ENCODE measurements at places on chromosomes 2 and 18. TPM values are rescaled to one million over a fixed set of nuclear protein-coding genes. Genes with fewer than 3 reads are reported as not detected.

Gene ACTG2
- polyA plus RNA-seq: 0.80 TPM

Gene XDH
- polyA plus RNA-seq: 0.09 TPM

Gene CTIF
- 21.7 TPM for polyA plus RNA-seq

Gene CACNB4
- 11.8 TPM for polyA plus RNA-seq

Gene ITGAV
- polyA plus RNA-seq: 70.9 TPM

Gene DYNAP
- not detected for polyA plus RNA-seq

DNA sequence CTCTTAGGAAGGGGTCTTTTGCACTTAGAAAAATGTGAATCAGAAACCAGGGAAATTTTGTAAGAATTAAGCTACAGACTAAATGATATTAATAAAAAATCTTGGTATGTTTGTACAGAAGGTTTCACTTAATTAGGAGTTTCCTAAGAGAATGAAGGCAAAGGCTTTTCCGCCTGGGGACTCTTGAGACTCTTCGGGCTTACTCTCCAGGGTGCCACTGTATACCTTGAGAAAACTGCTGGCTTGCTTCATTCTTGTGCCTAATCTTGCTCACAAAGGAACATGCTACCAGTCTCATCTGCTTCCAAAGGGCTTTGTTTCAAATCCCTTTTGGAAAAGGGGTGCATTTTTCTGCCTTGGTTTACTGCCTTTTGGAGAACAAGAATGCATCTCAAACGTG is 49.5 kb downstream of the ACTR2 start:
- DNase-seq: no peak

GRCh38 chr2:165149439-165149838 is 54.4 kb downstream of the SCN3A start:
- no peak for DNase-seq

DNA sequence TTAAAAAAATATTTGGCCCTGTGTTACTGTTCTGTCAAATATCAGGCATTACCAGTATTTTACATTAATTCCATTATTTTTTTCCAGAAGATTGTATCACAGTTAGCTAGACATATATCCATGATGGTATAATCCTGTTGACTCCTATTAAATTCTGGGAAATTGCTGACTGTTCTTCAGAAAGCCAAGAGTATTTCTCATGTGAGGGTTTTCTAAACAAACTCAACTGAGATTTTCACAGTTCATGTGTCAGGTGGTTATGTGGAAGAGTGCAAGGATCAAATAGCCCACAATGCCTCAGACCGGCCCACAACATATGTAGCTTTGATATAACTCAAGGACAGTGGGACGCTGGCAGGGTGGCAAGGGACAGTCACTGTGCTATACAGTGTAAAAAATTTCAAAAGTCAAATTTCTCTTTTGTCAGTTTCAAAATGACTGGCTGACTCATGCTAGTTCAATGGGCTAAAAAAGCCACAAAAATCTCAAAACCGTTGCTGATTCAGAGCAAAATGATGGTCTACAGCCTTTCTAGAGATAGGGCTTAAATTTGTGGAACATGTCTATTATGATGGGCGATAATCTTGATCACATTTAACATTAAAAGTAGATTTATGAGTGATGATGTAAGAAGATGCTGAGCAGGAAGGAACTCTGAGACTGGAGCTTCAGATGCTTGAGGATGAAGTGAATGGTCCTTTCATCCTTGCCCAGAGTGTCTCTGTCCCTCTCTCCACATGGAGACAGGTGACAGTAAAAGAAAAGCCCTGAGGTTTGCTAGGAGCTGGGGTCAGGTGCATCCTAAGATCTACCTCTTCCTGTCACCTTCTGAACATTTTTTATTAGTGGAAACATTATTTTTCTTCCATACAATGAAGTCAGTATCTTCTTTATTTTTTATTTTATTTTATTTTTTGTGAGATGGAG is 175.8 kb upstream of the PIEZO2 start:
- no peak for DNase-seq

DNA sequence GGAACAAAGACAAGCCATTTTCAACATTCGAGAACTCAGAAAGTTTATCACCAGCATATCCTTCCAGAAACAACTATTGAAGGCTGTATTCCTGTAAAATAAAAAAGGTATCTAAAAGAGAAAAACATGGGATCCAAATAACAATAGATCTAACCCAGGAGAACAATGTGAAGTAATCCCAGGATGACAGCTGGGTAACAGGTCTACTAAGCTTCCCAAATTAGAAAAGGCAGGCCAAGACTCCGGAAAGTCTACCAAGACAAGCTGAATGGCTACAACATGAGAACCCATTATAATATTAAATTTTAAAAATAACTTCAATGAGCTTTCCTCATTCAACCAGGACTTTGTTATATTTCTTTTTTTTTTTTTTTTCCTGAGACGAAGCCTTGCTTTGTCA is 6.5 kb downstream of the PIAS2 start:
- no peak for DNase-seq

GRCh38 chr2:18232731-18233438 is 327.6 kb downstream of the RDH14 start:
- no peak for DNase-seq

DNA sequence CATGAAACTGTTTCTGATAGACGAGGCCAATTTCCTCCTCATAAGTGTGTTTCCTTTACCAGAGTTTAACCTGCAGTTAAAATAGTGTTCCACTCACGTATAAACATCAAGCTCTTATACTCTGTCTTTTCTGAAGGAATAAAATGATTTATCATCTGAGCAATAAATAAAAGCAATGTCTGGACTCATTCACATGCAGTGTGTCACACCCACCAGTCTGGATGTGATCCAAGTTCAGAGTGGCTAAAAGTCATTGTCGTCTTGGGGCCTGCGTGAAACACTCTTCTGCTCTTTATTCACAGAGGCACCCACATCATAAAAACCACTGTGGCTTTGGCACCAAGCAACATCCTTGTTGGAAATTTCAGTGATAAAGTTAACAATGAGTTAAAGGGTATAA is 19.5 kb upstream of the SLC9A4 start:
- no peak for DNase-seq

DNA sequence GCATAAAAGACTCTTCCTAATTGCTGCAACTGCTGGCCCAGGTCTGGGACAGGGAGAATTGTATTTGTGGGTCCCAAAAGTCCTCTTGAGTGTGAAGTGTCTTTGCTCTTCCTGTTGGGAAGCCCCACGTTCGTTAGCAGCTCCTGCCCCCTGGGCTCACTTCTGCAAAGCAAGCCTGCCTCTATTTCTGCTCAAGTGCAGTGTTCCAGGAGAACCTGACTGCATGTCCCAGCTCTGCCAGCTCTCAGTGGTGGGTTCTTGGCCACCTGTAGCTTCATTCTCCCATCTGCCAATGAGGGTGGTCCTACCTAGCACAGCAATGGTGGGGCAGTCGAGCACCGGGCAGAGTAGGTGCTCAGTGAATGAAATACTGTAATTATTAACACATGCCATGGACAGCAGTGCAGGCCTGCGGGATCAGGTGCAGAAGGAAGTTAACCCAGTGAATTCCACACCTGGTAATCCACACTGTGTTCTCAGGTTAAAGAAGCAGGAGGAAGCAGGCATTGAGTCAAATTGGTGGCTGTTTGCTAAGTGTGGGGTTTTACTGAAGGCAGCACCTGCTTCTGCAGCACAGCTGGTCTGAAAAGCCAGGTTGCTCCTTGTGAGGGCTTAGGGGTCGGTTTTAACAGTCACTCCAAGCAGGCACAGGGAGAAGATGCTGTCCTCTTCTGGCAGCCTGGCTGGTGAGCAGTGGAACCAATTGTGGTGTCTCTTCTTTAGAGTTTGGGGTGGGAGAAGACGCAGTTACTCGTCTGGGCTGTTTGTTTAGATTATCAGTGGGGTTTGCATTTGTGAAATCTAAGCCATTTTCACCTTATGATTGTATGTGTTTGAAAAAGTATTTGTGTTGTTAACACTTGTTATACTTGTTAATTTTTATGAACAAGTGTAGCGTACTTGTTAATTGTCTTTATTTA is 54.3 kb downstream of the DGKD start:
- DNase-seq: no peak

DNA sequence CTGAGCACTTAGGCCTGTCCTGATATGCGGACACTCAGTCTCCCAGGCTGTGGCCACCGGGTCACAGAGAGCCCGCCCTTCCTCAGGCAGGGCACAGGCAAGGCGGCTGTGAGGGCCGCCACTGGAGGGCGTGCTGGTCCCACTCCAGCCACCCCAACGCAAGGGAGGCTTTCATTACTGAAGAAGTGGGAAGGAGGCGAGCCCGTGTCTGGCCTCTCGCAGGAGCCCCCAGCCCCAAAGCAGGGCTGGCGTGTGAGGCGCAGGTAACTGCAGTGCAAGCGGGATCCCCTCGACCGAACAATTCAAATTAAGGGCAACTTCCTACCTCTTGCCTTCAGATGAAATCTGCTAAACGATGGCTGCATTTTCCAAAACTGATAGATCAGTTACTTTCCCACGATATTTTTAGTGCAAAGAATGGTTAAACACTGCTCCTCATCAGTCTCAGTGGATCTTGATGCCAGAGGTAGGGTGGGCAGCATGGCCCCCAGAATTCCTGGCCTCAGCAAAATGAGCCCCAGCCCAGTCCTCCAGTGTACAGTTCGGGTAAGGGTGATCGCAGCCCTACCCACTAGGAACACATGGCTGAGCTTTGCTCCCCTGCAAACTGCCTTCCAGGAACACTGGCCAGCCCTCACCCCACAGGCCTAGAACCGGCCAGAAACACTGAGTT is 97.2 kb downstream of the SEPTIN10 start:
- no peak for DNase-seq

DNA sequence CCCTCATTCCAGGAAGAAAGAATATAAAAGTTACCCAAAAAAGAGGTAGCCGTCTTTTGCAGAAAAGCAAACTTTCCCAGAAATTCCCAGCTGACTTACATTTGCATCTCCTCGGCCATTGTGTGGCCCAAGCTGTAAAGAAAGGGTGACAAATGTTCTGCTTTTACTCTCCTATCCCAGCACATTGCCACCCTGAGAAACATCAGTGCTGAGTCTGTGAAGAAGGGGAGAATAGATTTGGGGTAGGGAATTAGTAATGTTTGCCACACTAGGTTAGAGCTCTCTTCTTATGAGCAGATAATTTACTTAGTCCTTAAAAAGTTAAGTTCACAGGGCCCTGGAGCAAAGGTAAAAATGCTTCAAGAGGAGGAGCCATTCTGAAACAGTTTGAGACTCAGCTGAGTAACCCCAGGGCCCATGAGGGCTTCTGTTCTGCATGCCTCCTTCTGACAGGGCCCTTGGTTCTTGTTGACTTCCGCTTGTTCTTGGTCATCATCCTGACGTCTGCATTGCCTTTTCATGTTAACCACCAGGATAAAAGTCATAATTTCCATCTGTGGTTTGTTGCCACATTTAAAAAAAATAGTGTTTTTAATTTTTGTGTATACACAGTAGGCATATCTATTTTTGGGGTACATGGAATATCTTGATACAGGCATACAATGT is 550.7 kb downstream of the RNF144A start:
- no peak for DNase-seq

DNA sequence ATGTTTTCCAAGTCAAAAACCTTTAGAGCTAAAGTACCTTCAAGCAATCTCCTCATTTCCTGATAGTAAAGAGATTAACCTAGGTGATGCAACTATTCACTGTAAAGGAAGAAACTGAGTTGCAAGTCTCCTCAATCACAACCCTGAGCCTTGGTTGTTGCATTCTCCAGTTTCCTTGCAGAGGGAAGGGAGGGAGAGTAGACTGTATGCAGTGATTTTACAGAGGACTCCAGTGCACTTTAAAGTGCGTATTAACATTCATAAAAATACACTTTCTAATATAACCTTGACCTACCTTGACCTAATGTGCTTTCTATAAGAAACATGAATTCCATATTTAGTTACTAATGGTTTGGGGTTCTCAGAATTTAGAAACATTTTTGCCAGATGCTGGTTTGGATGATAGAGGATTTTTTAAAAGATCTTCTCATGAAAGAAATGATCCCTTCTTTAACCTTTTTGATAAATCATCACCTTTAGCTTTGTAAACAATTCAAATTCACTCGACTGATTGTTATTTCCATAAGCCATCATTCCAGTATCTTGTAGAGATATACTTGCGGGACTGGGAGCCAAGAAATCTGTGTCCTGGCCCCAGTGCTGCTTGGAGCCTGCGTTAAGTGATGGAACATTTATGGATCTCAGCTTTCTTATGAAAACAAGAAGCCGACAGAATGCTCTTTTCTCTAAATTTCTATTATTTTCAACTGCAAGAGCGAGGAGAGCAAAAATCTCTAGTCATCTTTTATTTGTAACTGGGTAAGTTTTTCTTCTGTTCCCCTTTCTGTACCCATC is 228.3 kb downstream of the ZNF521 start:
- DNase-seq: no peak

DNA sequence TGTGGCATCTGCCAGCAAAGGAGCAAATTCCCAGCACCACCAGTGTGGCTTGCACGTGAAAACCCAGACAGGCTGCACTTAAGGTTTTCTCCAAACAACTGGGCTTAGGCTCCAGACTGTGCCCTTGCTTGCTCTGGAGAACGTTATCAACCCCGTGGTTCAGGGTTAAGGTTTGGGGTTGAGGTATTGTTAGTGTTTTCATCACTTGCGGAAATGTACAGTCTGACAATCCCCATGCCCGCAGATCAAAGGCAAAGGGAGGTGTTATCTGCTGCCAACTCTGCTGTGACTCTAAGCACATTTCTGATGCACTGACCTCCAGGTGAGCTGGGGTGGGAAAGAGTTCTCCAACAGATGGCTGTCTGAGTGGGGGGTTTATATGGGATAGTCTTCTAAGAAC is 253.5 kb upstream of the NT5C1B start:
- no peak for DNase-seq

DNA sequence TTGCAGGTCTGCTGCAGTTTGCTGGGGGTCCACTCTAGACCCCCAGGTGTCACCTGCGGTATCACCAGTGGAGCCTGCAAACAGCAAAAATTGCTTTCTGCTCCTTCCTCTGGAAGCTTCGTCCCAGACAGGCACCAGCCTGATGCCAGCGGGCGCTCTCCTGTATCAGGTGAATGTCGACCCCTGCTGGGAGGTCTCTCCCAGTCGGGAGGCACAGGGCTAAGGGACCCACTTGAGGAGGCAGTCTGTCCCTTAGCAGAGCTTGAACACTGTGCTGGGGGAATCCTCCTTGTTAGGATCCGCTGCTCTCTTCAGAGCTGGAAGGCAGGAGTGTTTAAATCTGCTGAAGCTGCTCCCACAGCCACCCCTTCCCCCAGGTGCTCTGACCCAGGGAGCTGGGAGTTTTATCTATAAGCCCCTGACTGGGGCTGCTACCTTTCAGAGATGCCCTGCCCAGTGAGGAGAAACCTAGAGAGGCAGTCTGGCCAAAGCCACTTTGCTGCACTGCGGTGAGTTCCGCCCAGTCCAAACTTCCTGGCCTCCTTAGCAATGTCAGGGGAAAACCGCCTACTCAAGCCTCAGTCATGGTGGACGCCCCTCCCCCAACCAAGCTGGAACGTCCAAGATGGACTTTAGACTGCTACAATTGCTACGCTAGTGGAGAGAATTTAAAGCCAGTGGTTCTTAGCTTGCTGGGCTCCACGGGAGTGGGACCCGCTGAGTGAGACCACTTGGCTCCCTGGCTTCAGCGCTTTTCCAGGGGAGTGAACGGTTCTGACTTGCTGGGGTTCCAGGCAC is 652.5 kb downstream of the KCNJ3 start:
- DNase-seq: no peak

GRCh38 chr2:9018534-9018933 is 15.1 kb upstream of the MBOAT2 start:
- no peak for DNase-seq

GRCh38 chr2:238423561-238424312 is 3.0 kb upstream of the ASB1 start:
- DNase-seq: no peak

All from right renal pelvis (tissue), 4 donors.